ENCODE measurements at places on chromosomes 4 and X.

- DNase-seq: peak; percentile 59
Measured at GRCh38 chr4:177047070-177047850, 254.5 kb upstream of the VEGFC start.

DNA sequence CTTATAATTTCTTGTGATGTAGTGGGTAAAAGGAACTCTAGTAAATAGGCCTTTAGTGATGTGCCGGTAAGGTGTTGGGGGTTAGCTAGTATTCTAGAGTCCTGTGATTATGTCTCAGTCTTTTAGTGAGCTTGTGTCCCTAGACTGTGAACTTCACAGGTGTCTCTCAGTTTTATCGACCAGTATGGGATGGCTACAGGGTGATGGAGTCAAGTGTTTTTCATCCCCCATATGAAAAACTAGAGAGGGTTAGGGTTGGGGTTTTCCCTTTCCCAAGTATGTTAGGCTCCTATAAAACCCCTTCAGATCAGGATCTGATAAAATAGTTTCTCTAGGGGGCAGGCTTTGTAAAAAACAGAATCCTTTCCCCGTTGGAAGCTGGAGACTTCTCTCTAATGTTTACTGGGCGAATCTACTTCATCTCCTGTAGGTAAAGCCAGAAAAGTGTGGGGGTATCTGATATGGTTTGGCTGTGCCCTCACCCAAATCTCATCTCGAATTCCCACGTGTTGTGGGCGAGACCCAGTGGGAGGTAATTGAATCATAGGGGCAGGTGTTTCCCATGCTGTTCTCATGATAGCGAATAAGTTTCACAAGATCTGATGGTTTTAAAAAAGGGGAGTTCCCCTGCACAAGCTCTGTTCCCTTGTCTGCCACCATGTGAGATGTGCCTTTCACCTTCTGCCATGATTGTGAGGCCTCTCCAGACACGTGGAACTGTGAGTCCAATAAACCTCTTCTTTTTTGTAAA is 120.8 kb downstream of the DTHD1 start:
- no peak for DNase-seq

DNA sequence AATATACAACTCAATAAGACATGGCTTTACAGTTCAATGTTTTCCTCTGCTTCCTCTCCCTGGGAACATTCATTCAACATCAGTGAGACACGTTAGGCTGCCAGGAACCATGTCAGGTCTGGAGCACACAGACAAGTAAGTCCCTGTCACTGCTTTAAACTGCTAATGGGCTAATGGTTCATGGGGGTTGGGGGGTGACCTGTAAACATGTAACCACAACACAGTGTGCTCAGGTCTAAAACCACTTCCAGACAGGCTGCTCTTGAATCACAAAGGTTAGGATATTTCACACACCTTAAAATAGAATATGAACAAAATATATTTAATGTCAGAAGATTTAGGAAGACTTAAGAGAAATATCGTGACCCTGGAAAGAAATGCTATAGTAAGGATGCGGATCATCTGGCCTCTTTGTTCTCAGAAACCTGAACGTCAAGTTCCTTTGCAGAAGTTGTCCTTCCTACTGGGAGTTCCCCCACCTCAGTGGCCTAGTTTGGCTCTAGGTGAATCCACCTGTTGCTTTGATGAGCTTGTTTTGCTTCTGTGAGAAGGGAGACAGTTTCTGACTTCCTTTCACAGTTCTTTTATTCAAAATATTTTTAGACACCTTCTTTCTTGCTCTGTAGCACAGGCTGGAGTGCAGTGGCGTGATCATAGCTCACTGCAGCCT is 359.9 kb downstream of the UNC5C start:
- DNase-seq: no peak

- DNase-seq: no peak
Measured at GRCh38 chr4:84091266-84091665, 407.8 kb downstream of the NKX6-1 start.

GRCh38 chr4:181219783-181220416 is 1023.3 kb upstream of the TENM3 start:
- no peak for DNase-seq

DNA sequence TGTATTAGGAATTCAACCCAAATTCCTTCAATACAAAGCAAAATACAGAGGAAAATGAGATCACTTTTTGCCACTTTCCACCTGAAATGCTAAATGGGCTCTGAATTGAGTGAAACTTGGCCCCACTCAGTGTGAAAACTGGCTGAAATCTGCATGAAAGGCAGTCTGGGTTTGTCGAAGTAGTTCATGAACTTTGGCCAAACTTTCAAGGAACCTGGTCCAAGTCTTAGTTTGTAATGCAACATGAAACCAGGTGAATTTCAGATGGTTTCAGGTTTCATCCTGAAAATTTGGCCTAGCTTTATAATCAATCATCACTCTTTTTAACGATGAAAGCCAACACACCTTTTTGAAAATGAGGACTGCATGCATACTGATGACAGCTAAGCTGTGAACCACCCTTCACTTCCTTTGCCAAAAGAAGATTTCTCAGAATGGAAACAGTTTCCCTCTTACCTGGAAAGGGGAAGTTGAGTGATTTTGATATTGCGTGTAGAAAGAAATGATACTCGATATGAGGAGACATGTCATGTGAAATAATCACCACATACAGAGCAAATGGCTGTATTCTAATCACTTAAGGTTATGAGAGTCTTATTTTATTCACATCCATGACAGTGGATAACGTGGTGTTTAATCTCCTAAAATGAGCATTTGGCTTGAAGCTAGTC is 209.9 kb upstream of the ETNPPL start:
- DNase-seq: no peak

GRCh38 chr4:186351668-186352194 is 85.7 kb downstream of the F11 start:
- no peak for DNase-seq

- DNase-seq: peak; percentile 30
Measured at GRCh38 chrX:16946971-16947562, 609 bp downstream of the REPS2 start.

GRCh38 chr4:98505992-98506391 is 152.4 kb downstream of the TSPAN5 start:
- no peak for DNase-seq

DNA sequence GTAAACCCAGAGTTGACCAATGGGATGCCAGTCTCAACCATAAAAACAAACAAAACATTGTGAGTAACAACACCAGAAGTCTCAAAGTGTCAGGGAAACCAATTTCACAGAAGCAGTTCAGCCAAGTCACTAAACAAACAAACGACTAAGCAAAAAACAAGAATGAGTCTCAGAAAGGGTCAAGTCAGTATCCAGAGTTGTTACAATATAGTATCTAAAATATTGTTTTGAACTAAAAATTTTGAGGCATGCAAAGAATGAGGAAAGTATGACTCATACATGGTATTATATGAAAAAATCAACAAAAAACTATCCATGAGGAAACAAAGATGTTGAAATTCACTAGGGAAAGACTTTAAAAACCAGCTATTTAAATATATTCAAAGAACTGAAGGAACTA is 70.6 kb downstream of the AR start:
- no peak for DNase-seq

- no peak for DNase-seq
Measured at GRCh38 chrX:49040376-49040955, 2.7 kb downstream of the TFE3 start.

DNA sequence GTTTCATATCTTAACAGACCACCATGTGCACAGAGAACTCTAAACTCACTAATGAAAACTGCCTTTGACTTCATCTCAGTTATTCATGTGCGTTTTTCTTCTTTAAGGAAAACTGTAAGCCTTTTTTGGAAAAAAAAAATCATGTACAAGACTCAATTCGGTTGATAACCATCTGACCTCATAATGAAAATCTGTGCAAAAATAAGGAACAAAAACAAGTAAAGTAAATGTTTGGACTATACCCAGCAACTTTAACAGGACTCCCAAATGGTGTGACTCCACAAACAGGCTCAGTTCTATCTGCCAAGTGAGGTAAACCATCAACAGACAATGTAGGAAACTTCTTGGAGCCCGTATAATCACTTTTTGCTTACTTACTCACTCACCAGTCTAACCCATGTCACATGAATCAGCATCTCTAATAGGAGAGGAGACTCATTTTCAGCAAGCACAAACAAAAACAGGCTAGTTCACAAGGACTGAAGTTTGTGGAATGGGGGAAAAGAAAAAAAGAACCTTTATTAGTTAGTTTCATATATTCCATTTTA is 9.3 kb downstream of the APOO start:
- no peak for DNase-seq

DNA sequence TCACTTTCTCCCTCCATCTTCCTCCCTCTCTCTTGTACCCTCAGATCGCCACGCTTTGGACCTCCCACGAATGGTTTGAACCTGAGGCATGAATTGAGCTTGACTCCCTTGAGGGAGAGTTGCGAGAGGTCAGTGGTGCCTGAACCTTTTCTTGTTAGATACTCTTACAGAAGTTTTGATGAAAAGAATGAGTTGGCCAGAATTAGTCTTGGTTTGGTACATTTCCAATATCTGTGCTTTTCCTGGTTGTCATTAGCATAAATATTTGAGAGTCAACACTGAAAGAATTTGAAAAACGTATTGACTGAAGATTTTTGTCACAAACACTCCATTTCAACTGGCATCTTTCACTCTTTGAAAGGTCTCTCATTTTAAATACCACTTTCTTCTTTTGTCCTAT is 510.6 kb upstream of the DIPK2B start:
- DNase-seq: no peak

DNA sequence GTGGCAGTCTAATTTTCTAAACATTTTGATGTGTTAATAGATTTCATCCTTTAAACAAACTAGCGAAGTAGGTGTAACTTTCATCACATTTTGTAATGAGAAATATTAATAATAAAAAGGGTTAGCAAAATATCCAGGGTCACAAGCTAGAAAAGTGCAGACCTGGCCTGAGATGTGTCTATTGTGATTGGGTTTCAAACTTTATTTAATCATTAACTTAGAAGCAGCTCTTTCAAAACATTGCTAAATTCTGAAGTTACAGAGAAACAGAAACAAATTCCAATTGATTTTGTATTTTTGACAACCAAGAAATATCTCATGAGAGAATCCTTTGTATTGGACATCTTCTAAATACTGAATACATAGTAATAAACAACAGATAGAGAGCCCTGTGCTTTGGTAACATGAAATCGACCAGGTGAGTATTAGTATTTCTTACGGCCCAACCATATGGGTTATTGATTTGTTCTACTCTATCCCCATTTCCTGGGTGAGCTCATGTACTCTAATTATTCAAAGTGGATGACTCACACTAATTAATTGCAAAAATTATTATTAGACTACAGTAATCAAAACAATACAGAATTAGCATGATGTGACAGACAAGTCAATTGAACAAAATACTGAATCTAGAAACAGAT is 1093.8 kb upstream of the AGA start:
- DNase-seq: no peak

DNA sequence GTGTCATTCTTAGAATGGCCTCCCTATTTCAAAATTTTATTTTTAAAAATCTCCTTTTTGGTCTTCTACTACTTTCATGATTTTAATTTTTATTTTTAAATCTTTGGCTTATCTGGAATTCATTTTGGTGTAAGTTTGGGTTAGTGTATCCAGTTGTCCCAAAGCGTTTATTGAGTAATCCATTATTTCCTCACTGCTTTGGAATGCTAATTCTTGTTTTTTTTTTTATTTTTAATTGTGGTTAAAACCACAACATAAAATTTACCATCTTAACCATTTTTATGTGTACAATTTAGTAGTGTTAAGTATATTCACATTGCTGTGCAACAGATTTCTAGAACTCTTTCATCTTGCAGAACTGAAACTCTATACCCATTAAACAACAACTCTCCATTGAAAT is 8.7 kb downstream of the CITED1 start:
- no peak for DNase-seq

- DNase-seq: no peak
Measured at GRCh38 chr4:166282081-166282770, 409.2 kb downstream of the TLL1 start.

DNA sequence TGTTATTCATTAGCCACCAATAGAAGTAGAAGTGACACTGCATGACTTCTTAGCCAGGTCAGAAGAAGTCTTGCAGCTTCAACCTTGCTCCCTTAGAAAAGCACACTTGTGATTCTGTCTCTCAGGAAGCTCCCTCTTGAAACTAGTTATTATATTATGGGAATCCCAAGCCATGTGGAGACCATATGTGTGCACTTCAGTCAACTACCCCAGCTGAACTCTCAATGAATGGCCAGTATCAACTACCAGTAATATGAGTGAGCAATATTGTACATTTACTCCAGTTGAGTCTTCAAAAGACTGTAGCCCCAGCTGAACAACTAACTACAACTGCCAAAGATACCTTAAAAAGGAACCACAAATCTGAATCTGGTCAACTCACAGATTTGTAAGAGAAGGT is 77.1 kb upstream of the GABRA3 start:
- DNase-seq: no peak

- DNase-seq: no peak
Measured at GRCh38 chr4:108055787-108056186, 66.1 kb downstream of the HADH start.

DNA sequence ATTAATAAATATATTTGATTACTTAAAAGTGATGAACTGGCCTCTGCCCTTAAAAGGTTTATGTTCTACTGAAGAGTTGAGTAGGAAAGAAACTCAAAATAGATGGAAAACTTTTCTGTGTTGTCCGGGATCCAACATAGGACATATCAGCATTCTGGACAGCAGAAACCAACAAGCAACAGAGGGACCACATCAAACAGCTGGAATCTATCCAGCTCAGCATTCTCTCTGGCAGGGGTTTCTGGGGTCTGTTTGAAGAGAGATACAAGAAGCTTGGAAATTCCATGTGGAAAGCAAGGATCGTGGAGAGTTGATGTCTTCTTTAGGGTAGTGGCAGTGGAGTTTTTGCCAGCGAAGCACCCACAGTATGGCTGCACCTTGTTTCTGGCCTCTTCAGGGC is 43.6 kb downstream of the ZCCHC12 start:
- no peak for DNase-seq
